ENCODE measurements at places on chromosomes 11 and 22.

GRCh38 chr11:73308003-73308960, at the start of gene ARHGEF17:
Gene ARHGEF17 (plus strand): TSS chr11:73308276. CDS start chr11:73308639, 363 bp downstream.
- no peak for DNase-seq

GRCh38 chr11:34757026-34757451, 136.1 kb downstream of the EHF start:
- no peak for DNase-seq

- peak; percentile 16 for DNase-seq
Observed at GRCh38 chr11:117597071-117597470, 199.9 kb downstream of the DSCAML1 start.

- no peak for DNase-seq
Observed at GRCh38 chr11:826836-827145, 928 bp upstream of the CRACR2B start.

DNA sequence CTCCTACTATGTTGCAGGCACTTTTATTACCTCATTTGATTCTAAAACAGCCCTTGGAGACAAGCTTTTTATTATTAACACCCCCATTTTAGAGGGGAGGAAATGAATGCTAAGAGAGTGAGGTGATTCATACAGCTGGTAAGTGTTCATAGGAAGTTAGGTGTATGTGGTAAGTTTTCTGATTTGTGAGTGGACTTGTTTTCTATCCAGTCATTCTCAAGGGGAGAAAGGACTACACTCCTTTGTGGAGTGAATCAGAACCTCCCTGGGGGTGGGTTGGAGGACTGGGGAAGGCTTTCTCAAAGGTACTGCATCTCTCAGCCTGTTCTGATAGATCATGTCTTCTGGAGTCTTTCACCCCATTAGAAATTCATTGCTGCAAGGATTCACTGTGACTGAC, 23.5 kb downstream of the PKNOX2 start:
- no peak for DNase-seq

DNA sequence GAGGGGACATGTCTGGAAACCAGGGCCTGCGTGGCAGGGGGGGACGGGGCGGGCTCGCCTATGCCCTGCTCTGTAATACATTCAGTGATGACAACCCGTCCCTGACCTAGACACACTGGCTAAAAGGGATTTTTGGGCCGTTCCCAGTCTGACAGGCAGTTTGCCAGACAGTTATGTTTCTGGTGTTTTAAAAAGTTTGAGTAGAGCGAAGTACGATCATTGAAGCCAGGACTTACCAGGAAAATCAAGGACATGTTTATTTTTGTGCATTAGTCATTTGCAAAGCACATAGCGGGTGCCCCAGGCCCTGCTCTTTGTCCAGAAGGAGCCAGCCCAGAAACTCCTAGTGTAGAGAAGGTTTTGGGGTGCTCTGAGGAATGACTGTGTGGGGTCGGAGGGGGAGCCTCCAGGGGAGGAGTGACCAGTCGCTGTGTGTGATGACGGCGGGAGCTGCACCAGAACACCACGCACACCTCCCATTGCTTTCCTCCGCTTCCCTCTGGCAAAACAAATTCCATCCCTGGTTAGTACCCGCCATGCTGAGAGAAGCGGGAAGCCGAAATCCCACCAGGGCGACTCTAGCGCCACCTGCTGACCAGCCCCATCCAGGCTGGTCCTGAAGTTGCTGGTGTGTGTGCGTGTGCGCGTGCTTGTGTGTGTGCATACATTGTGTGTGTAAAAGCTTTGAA, 50.8 kb downstream of the FBLN1 start:
- DNase-seq: peak; percentile 50

- peak; percentile 86 for DNase-seq
Observed at GRCh38 chr11:8911029-8911823, at the start of gene AKIP1. Gene AKIP1 (plus strand): TSS chr11:8911189. CDS start chr11:8911450, 261 bp downstream.

GRCh38 chr22:28951969-28952521, 68.7 kb downstream of the ZNRF3 start:
- DNase-seq: no peak

GRCh38 chr22:44298406-44299091, 14.2 kb downstream of the SHISAL1 start:
- DNase-seq: no peak

GRCh38 chr11:121318848-121319834, 26.6 kb downstream of the SC5D start:
- DNase-seq: peak; percentile 35

DNA sequence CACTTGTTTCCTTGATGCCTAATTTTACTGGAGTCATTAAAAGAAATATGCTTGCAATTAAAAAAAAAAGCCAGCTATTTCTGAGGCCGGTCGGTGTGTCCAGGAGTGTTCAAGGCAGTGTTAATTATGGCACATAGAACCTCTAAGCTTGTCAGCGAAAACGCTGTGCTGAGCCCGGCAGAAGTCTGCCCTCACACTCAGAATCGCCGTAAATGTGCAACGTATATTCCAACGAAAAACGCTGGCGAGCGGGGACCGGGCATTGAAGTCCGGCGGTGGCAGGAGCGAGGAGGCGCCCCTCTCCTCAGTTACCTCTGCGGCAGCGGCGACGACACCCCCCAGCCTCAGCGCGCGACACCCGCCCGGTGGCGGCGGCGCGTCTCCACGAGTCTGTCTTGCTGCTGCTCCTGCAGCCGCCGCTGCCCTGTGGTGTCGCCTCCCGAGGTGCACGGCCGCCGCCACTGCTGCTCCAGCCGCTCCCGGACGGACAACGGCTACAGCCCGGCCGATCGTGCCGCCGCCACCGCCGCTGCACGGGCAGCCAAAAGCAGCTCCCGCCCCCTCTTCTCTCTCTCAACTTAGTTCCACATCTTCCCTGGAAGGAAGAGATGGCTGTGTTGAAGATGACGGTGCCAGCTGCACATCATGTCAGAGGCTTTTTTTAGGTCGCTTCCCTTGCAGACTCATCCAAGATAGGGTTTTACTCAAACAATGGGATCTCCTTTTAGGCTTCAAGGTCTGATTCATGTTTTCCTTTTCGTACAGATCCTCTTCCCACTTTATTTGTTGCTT, 56.0 kb downstream of the JAM3 start:
- DNase-seq: no peak

DNA sequence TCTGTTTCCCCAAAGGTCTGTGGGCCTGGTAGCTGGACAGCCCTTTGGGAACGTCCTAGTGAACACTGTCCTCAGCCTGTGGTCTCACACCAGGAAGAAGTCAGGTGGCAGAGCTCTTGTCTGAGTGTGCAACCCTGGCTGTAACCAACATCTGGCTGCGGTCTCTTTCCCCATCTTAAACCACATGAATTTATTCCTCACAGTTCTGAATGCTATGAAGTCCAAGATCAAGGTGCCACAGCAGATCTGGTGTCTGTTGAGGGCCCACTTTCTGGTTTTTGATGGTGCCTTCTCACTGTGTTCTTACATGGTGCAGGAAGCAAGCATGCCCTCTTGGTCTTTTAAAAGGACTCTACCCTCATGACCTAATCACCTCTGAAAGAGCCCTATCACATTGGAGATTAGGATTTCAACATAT, 2.7 kb downstream of the UPB1 start:
- no peak for DNase-seq

DNA sequence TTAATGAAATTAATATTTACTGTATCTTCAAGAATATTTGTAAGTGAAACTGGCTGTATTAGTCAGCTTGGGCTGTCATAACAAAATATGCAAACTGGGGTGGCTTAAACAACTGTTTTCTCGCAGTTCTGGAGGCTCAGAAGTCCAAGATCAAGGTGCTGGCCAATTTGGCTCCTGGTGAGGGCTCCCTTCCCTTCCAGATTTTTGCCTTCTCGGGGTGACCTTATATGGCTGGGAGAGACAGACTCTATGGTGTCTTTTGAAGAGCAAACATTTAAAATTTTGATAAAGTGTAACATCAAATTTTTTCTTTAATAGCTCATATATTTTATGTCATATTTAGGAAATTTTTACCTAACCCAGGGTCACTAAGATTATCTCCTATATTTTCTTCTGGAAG, 30.2 kb downstream of the CSTPP1 start:
- no peak for DNase-seq

DNA sequence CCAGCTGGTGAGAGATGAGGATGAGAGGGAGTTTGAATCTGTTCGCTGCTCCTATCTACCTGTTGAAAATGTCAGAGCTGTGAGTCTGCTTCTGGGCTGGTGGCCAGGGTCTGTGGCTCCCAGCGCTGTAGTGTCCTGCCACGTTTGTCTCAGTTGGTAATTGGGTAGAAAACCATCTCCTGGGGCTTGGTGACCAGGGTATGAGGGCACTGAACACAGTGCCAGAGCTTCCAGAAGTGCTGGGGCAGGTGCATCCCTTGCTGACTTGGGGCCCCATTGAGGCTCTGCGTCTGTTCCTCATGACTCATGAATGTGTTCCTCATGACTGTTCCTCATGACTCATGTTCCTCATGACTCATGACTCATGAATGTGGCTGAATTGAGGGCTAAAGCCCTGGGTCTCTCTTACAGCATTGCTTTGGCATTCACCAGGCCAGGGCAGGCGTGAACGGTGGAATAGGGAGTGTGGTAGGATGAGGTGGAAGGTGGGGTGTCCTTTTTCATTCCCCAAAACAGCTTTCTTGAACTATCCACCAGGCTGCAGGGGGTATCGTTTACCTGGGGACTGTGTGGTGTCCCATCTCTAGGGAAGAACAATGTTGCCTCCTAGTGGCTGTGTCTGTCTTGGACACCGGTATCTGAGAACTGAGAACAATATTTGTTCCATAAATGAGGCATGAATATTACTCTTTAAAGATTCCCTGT, 139.5 kb downstream of the COMMD9 start:
- DNase-seq: no peak

GRCh38 chr22:23613193-23613972, 18.7 kb downstream of the DRICH1 start:
- DNase-seq: no peak

DNA sequence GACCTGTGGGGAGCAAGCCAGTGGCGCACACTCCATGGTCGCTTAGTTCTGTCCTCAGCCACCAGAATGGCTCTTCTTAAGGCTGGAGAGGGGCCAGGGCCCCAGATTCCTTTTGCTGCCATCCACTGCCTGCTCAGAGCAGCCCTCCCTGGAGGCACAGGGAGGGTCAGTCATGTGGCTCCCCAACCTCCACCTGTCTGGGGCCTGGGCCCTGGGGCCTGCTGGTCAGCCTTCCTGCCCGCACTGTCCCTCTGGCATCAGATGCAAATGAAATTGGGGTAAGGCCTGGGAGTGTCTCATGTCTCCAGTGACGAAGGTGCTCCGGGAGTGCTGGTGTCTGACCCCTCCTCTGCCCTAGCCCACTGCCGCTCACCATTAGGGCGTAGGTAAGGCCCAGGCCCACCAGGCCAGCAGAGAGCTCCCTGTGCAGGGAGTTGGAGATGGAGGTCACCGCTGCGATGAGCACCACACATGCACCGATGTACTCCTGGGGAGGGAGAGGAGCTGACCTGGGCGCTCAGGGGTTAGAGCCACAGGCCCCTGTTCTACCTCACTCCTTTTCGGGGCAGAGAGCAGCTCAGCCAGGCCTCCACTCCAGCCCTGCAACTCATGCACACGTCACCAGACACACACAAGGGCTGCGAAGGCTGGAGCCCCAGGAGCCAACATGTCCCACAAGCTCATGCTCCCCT, 9.0 kb upstream of the KCNJ11 start:
- no peak for DNase-seq

GRCh38 chr11:95692526-95693260, 96.9 kb downstream of the FAM76B start:
- DNase-seq: no peak

GRCh38 chr11:69496631-69497220, 15.3 kb downstream of the LINC01488 start:
- DNase-seq: no peak

DNA sequence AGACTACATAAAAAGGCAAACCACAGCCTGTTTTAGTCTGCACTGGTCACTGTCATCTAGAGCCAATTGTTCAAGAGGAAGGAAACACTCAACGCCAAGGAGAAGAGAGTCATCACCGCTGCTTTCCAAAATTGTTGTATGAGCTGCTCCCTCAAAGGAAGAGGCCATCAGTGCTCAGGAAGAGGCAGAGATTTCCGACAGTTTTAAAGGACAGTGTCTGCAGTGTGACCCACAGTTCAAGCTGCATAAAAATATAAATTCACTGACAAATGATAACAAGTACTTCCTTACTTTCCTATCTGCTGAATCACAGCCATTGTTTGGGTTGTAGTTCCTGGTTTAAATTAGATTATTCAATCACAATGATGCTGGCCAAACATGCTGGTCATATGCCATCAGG, 16.4 kb downstream of the PRCP start:
- no peak for DNase-seq

DNA sequence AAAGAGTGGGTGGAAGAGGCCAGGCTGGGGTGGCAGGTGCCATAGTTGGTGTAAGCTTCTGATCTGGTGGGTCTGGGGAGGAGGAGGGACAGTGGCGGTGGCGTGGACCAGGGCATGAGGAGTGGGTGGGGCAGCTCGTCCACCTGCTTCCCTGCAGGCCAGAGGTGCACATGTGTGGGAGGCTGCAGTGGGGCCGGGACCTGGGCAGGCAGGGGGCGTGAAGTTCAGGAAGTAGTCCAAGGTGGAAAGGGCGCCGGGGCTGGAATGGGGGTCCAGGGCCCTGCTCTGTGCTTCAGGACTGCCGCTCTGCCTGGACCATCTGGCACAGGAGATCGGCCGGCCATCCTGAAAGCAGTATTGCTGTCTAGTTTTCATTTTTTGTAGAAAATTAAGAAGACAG, 15.9 kb downstream of the RIBC2 start:
- DNase-seq: no peak

Data from CD4-positive, alpha-beta T cell treated with Interferon alpha-2 for 1 hour (primary cell).